T-helper 2 cell (primary cell): ENCODE measurements at places on chromosomes 2 and 18.

DNA sequence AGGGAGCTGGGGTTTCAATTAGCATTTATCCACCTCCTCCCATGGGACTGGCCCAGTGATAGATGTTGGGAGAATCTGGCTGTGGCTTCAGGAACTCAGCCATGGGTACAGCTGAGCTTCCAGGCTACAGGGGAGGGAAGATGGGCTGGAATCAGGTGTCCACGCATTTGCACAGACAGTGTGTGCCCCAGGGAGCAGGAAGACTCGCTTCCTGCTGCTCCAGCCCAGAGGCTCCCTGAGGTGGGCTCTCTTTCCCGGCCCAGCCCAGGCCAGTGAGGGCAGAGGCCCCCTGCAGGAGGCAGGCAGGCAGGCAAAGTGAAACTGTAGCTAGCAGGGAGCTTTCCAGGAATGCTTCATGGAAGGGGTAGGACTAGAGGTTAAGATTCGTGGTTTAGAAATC is 28.7 kb downstream of the DYSF start:
- no peak for DNase-seq

GRCh38 chr2:156841321-156841720 is 405.1 kb downstream of the GPD2 start:
- DNase-seq = no peak

DNA sequence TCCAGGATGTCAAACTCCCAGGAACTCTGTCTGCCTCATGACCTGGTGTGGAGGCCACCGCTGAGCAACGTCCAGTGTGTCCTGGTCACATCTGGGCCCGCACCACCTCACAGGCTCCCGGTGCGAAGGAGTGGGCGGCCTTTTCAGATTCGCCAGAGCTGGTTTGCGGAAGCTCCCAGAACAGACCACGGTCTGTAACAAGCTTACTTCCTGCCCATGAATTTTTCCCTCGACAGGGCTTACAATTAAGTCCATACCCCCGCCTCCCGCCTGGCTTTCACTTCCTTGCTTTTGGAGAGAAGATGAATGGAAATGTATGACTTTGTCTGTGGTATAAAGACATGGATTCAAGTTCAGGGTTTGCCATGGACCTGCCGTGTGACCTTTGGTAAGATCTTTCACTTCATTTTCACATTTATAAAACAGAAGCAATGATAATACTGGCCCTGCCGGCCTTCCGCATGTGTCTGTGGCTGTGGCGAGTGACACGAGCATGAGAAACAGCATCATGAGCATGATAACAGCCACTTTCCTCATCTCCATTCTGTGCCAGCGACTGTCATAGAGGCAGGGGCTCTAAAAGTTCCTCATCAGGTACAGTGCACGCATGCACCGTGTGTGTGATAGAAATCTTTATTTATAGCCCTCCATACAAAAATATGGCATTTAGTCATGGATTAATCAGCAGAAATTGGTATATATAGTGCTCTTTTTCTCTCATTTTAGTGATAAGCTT is 31.0 kb upstream of the KCNF1 start:
- no peak for DNase-seq

GRCh38 chr2:40016151-40016885 is 237.3 kb upstream of the THUMPD2 start:
- no peak for DNase-seq
